ENCODE measurements at places on chromosomes 12 and 14.

DNA sequence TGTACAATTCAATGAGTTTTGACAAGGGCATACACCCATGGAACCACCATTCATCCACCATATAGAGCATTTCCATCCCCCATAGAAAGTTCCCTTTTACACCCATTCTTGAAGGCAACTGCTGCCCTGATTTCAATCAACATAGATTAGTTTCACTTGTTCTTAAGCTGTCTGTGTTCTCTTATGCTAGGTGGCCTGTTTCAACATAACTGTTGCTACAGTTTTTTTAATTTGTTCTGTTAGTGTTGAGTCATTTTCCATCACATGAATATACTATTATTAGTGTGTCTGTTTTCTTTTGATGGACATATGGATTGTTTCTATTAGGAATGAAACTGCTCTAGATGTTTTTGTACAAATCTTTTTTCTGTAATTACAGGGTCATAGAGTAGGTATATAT lies 123.4 kb downstream of the PTPRQ start:
- H3K27ac ChIP-seq = no peak overlapping the region
- no peak for DNase-seq
- H3K36me3 ChIP-seq = no peaks in the 10 kb centered on the region
- no peak overlapping the region for H3K4me3 ChIP-seq

- DNase-seq = no peak
- H3K27me3 ChIP-seq = no peaks in the 10 kb centered on the region
- peaks cover 33% of the 10 kb centered on the region for H3K4me1 ChIP-seq
- H3K27ac ChIP-seq = no peak overlapping the region
Observed at GRCh38 chr14:35368139-35368460, 36.4 kb downstream of the NFKBIA start.

GRCh38 chr14:72714094-72714493 lies 179.8 kb downstream of the DPF3 start:
- no peak overlapping the region for H3K27ac ChIP-seq
- no peaks in the 10 kb centered on the region for H3K36me3 ChIP-seq
- H3K27me3 ChIP-seq = no peaks in the 10 kb centered on the region

DNA sequence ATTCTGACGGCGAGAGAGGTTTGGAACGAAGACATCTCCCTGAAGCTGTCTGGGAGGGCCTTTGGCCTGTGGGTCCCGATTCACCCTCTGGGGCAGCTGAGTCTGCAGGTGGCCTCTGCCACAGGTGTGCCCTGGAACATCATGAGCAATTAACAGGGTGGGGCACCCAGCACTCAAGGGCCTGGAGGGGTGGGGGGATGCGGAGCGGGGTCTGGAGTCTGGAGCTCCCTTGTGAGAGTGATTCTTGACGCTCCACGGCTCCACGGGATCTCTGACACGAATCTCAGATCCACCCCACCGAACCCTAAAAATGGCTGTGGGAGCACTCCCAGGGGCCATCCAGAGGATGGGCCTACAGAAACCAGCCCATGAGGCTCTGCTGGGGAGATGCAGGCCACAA lies 8.3 kb downstream of the ITPK1 start:
- no peak overlapping the region for H3K4me3 ChIP-seq
- no peaks in the 10 kb centered on the region for H3K36me3 ChIP-seq
- H3K27ac ChIP-seq = no peak overlapping the region

DNA sequence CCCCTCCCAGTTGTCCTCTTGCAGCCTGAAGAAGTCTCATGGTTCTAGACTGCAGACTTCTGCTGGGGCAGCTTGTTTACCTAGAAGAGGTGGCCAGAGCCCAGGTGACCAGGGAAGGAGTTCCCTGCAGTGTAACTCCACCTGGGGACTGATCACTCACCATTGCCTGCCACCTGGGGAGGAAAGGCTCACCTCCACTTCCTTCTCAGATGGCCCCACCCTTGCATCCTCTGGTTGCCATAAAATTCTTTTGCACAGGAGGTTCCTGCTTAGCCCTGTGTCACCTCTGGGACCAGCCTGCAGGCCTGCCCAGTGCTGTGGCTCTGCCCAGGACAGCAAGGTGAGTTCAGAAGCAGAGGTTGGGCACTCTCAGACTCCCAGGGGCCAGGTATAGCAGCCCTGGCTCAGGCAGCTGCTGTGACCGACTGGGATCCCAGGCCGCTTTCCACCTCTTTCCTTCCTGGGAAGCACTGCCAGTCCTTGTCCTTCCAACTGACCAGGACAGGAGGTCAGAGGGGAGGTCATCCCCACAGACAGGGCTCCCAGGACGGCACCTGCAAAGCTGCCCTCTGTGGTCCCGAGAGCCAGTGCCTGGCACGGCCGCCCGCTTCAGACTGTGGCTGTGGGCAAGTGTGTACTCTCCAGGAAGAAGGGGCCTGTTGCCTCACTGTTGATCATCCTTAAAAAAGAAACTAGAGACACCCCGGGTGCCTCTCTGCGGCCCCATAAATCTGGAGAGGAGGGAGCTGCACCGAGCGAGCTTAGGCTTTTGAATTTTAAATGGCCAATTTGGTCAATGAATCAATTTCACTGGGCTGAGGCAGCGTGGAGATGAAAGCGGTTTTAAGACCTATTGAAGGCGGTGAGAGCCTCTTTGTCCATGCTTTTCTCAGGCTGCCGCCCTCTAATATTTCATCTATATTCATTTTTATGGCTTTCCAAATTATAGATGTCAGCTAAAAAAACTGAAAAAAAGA lies 79.5 kb upstream of the C14orf180 start:
- H3K36me3 ChIP-seq = no peaks in the 10 kb centered on the region
- DNase-seq = no peak
- no peak overlapping the region for H3K27ac ChIP-seq
- H3K27me3 ChIP-seq = peaks cover 63% of the 10 kb centered on the region

All from PC-3 (cell line).